Heart left ventricle (tissue), 16 donors: ENCODE measurements at places on chromosomes 6 and 20. TPM values are rescaled to one million over a fixed set of nuclear protein-coding genes. Genes with fewer than 3 reads are reported as not detected.

GRCh38 chr6:42453654-42454427 is 2.1 kb upstream of the TRERF1 start:
- peak overlapping the region; percentile 77 for H3K27ac ChIP-seq
- H3K4me3 ChIP-seq: peak overlapping the region; percentile 79
- H3K4me1 ChIP-seq: no peaks in the 10 kb centered on the region

DNA sequence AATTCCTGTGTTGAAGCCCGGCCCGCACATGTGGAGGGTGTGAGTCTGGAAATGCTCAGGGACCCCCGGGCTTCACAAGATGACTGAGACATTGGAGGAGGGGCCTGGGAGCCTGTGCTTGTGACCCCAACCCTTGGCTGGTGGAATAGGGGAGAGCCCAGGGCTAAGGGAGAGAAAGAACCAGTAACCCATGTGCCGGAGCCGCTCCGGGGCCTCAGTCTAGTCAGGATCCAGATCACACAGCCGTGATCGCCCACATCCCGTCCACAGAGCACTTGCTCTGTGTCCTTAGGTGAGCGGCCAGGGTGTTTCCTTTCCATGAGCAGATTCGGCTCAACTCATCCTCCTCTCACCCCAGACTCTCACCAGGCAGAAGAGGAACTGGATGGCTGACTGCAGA is 152.3 kb upstream of the RPS6KA2 start:
- H3K27me3 ChIP-seq: no peaks in the 10 kb centered on the region
- H3K36me3 ChIP-seq: no peaks in the 10 kb centered on the region
- no peak for DNase-seq
- no peak overlapping the region for H3K4me3 ChIP-seq
- H3K4me1 ChIP-seq: no peaks in the 10 kb centered on the region

- no peaks in the 10 kb centered on the region for H3K4me1 ChIP-seq
- H3K4me3 ChIP-seq: no peak overlapping the region
- H3K36me3 ChIP-seq: no peaks in the 10 kb centered on the region
- H3K27me3 ChIP-seq: no peaks in the 10 kb centered on the region
- DNase-seq: no peak
Observed at GRCh38 chr6:130240232-130240631, 17.5 kb upstream of the SAMD3 start.

DNA sequence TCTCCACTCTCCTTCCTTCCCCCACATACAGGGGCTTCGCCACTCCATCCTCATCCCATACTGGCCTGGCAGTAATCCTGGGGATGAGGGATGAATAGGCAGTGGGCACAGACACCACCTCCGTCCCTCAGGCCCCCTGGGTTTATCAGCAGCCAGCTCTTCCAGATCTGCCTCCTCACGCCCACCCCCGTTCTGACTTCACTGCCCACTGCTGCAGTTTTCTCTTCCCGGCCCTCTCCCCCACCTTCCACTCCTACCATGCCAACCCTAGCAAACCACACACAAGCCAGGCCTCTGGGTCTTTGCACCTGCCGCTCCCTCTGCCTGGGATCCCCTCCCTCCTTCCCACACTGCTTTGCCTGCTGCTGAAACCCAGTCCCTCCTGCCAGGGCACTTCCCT is 22.3 kb downstream of the PNPLA1 start:
- no peak overlapping the region for H3K4me3 ChIP-seq
- no peak for DNase-seq
- no peak overlapping the region for H3K27ac ChIP-seq
- H3K4me1 ChIP-seq: no peaks in the 10 kb centered on the region
- H3K36me3 ChIP-seq: no peaks in the 10 kb centered on the region
- H3K27me3 ChIP-seq: peaks cover 13% of the 10 kb centered on the region

The MYL9 gene
- total RNA-seq: 1,751 TPM

- H3K27me3 ChIP-seq: no peaks in the 10 kb centered on the region
- no peaks in the 10 kb centered on the region for H3K4me1 ChIP-seq
- no peak for DNase-seq
- no peaks in the 10 kb centered on the region for H3K36me3 ChIP-seq
- no peak overlapping the region for H3K27ac ChIP-seq
Observed at GRCh38 chr6:20069021-20069522, 143.2 kb downstream of the MBOAT1 start.

GRCh38 chr6:100593522-100593921 is 128.8 kb upstream of the SIM1 start:
- no peaks in the 10 kb centered on the region for H3K27me3 ChIP-seq
- H3K27ac ChIP-seq: no peak overlapping the region
- no peaks in the 10 kb centered on the region for H3K4me1 ChIP-seq
- no peak overlapping the region for H3K4me3 ChIP-seq

DNA sequence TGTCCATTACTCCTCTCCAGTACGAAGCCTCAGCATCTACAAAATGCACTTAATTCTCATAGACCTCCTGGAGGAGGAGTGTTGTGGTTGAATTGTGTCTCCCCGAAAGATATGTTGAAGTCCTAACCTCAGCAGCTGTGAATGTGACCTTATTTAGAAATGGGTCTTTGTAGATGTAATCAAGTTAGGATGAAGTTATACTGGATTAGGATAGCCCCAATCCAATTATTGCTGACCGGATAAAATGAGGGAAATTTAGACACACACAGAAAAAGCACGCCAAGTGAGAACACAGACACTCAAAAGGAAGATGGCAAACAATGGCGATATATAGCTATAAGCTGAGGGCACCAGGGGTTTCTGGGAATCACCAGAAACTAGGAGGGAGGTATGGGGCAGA is 64.2 kb upstream of the FAM184A start:
- H3K36me3 ChIP-seq: no peaks in the 10 kb centered on the region
- no peak for DNase-seq
- H3K4me3 ChIP-seq: no peak overlapping the region

GRCh38 chr20:33444797-33445560 is 1.4 kb upstream of the SNTA1 start:
- no peak overlapping the region for H3K27ac ChIP-seq
- peak; percentile 49 for DNase-seq
- H3K36me3 ChIP-seq: no peaks in the 10 kb centered on the region
- peaks cover 4% of the 10 kb centered on the region for H3K4me1 ChIP-seq
- no peak overlapping the region for H3K4me3 ChIP-seq

The LPIN3 gene
- 19.0 TPM for total RNA-seq

GRCh38 chr6:116328528-116328903 is 42.2 kb upstream of the DSE start:
- H3K36me3 ChIP-seq: no peaks in the 10 kb centered on the region
- no peak overlapping the region for H3K4me3 ChIP-seq
- no peak for DNase-seq
- H3K27ac ChIP-seq: peak overlapping the region; percentile 31
- no peaks in the 10 kb centered on the region for H3K27me3 ChIP-seq

- no peaks in the 10 kb centered on the region for H3K4me1 ChIP-seq
- H3K27ac ChIP-seq: no peak overlapping the region
- H3K27me3 ChIP-seq: no peaks in the 10 kb centered on the region
- no peaks in the 10 kb centered on the region for H3K36me3 ChIP-seq
- DNase-seq: no peak
Observed at GRCh38 chr6:12081771-12082170, 69.7 kb downstream of the HIVEP1 start.

DNA sequence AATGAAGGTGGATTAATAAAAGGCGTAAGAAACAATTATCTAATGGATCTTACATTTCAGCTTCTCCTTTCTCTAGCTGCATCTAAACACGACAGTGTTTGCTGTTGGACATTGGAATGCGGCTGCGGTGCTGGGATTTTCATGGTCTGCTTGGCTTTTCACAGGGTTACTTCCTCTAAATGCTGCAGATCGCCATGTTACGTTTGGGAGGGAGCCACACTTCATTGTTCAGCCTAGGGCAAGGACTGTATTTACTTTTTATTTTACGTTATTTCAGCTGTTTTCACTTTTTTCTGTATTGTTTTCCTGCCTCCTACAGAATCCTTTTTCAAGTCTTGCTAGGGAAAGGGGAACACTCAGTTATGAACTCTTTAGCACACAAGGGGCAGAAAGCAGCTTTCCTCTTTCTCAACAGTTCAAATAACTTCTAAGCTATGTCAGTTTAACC is 97.9 kb upstream of the MTHFD1L start:
- H3K27ac ChIP-seq: peak overlapping the region; percentile 74
- DNase-seq: no peak
